ENCODE measurements at places on chromosomes 7 and 10.

DNA sequence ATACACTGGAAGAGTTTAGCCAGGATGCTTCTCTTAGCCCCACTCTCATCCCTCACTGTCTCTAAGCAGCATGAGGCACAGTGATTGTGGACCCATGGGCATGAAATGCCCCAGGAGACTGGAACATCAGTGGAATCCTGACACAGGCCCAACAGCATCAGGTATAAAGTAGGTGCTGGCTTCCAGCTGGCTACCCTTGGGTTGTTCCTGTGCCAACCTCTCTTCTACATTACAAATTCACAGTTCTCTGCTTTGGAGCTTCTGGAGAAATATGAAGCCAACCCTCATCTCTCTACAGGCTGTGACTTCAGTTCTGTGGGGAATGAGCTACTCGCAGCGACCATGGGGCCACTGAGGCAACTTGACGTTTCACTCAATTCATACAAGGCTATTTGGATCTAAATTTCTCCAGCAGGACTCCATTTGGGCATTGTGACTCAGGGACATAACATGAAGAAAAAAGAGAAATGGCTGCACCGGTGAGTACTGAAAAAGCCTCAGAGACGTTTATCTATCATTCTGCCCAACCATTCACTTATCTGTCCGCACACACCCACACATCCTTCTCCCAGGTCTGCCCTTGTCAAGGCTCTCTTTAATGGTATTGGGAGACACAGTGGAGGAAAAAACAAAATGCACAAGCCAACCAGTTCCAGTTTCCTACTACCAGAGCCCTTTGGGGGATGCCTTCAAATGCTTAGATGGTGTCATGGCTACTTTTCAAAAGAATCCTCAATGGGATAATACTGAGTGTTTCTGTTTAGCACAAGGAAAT, 35.4 kb upstream of the TM9SF3 start:
- no peak for DNase-seq

DNA sequence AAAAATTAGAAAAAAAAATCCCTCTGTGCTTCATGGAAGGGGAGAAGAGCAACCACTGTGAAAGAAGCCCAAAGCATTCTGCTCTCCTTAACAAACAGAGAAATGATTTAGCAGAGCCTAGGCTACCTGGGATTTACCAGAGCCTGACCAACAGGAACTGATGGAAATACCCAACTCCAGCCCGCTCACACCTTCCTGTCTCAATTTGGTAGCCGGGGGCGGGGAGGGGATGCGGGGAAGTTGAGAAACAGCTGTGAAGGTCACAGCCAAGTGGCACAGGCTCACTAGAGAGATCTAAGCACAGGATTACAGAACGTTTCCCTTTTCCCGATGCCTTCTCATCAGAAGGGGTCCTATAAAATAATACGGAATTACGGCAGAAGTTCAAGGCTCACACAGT, 17.6 kb downstream of the RSU1 start:
- no peak for DNase-seq

DNA sequence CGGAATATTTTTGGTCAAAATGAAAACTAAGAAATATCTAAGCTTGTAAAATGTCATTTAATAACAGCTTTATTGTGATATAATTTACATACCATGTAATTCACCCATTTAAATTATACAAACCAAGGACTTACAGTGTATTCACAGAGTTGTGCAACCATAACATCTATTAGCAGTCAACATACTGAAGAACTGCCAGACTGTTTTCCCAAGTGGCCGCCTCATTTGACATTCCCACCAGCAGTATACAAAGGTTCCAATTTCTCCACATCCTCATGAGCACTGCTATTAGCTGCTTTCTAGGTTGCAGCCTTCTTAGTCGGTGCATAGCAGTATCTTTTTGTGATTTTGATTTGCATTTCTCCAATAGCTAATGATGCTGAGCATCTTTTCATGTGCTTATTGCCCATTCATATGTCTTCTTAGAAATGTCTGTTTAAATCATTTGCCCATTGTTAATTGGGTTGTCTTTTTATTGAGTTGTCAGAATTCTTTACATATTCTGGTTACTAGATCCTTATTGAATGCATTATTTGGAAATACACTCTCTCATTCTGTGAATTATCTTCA, 153.0 kb upstream of the FGFR2 start:
- no peak for DNase-seq

GRCh38 chr10:12774204-12774894, 227.2 kb downstream of the CCDC3 start:
- no peak for DNase-seq

DNA sequence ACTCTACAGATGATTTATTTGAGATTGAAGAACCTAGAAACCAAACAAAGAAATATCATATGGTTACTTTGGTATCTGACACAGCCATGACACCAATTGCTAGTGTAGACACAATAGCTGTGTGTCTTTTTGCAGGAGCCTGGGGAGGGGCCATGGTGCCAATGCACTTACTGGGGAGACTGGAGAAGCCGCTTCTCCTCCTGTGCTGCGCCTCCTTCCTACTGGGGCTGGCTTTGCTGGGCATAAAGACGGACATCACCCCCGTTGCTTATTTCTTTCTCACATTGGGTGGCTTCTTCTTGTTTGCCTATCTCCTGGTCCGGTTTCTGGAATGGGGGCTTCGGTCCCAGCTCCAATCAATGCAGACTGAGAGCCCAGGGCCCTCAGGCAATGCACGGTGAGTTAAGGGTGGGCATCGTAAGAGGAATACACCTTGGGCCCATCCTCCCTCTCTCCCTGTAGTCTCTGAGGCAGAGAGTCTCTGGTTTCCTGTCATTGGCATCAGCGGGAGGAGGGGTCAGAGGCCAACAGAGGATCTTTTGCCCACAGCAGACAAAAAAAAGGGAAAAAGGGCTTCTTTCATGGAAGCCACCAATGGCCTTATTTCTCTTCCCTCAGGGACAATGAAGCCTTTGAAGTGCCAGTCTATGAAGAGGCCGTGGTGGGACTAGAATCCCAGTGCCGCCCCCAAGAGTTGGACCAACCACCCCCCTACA, 1.2 kb downstream of the TMEM139 start:
- no peak for DNase-seq

GRCh38 chr10:118488710-118489497, 106.5 kb downstream of the PRLHR start:
- DNase-seq: no peak

DNA sequence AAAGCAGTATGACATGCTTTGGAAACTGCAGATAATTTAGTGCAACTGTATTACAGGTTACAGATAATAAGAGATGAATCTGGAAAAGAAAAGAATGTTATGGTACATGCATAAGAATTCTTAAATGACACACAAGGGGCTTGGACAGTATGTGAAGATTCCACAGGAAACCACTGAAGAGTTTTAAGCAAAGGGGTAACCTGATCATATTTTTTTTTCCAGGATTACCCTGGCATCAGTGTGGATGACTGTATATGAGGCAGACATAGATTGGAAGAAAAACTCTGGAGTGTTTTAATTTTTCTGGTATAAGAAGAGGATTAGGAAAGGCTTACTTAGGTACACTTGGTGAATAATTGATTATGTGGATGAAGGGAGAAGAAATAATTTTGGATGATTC, 8.1 kb downstream of the TFPI2 start:
- no peak for DNase-seq

GRCh38 chr7:2864999-2865670, 21.0 kb upstream of the GNA12 start:
- DNase-seq: peak; percentile 70

GRCh38 chr7:70638158-70639107, 493.5 kb upstream of the GALNT17 start:
- no peak for DNase-seq

DNA sequence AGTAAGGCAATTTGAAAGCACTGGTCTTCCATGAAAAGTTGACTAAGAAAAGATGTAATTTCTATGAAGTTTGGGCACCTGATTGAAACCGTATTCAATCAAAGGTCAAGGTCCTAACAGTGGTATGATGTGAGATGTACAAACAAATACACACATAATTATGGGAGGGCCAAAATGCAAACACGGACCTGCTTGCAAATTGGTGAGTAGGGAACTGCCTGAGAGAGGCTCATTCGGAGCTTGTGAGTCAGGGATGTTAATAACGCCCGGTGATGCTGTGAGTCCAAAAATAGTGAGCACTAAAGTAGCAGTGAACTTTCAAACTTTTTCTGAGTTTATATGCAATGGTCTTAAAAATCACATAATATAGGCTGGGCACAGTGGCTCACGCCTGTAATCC, 34.2 kb upstream of the FAM180A start:
- DNase-seq: no peak

- DNase-seq: no peak
Observed at GRCh38 chr7:143316492-143316891, 581 bp downstream of the CLCN1 start.

GRCh38 chr10:114550756-114551635, 107.1 kb downstream of the ABLIM1 start:
- no peak for DNase-seq

DNA sequence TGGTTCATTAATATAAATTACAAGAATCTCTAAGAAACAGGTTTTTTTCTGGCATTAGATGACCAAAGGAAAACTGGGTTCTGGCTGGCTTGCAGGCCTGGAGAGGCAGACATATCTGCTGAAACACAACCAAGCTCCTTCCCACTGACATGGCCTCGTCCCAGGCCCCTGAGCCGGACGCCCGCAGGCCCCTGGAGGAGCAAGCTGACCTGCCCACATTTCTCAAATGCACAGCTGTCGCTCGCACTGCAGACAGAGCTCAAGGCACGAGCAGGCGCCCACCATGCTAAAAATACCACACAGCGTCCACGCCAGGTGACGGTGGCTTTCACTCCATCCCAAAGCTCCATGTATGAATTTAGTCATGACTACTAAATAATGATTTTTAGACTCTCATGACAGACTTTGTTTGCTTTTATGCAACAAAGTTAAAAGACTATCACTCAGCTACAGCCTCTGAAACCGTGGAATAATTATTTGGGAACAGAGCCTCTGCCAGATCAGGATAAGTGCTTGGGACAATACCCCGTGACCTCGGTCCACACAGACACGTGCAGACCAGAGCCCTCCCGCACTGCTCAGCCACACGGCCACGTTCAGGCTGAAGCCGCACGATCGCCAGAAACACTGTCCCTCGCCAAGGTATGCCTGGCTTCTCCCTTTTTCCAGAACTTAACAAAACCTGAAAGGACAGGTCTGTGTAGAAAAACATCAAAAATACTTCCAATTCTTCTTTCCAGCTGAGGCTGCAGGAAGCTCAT, 71.1 kb downstream of the DIP2C start:
- no peak for DNase-seq

DNA sequence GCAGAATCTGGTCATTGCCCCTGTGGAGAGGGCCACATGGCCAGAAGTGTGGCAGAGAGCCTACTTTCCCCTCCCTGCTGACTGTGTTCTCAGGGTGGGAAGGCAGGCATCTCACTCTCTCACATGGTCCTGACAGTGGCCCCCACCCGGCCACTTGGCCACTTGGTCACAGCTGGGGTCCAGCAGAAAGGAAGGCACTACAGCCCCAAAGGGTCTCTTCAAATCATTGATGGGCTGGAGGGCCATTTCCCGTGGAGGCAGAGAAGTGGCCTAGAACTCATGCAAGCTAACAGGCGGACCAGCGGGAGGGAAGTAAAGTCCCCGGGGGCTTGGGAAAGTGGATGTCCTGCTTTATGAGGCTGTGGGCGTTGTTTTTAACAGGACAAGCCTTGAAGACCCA, 125.3 kb downstream of the EMX2 start:
- no peak for DNase-seq

GRCh38 chr7:137873524-137873923, 26.8 kb upstream of the DGKI start:
- DNase-seq: no peak

DNA sequence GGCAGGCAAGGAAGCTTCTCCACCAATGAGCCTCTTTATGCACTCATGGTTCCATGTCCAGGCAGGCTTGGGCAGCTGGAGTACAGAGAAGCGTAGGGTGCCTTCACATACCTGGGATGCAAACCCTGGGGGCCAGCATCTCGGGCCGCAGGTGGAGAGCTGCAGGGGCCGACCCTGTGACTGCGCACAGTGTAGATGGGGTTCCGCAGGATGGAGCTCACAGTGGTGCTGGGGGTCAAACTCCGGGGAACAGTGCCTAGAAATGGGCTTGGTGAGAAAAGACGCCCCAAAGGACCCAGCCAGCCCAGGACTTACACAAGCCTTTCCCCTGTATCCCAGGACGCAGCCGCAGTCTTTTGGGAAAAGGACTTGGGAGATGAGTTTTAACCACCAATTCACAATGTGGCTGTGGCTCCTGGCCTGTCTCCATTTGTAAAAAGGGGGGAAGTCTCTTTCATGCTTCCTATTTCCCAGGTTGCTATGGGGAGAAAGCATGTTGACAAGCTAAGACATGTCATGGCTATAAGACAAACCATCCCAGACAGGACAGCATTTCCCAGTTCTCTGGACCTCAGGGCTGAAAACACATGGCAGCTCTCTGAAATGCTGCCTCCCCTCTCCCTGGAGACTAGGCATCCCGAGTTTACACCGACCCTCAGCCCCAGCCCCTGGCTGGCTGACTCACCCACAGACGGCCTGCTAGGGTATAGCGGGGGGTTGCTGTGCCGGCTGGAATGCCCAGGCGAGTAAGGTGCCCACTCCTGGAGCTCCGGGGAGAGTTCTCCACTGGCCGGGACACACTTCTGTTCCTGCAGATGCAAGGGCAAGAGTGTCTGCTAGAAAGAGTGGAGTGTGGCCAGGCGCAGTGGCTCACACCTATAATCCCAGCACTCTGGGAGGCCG, 107.1 kb downstream of the DLG5 start:
- no peak for DNase-seq

GRCh38 chr10:103855424-103855823, at the start of gene SH3PXD2A:
SH3PXD2A (minus strand) TSS chr10:103855576; CDS start chr10:103855266, 310 bp downstream.
- DNase-seq: no peak

DNA sequence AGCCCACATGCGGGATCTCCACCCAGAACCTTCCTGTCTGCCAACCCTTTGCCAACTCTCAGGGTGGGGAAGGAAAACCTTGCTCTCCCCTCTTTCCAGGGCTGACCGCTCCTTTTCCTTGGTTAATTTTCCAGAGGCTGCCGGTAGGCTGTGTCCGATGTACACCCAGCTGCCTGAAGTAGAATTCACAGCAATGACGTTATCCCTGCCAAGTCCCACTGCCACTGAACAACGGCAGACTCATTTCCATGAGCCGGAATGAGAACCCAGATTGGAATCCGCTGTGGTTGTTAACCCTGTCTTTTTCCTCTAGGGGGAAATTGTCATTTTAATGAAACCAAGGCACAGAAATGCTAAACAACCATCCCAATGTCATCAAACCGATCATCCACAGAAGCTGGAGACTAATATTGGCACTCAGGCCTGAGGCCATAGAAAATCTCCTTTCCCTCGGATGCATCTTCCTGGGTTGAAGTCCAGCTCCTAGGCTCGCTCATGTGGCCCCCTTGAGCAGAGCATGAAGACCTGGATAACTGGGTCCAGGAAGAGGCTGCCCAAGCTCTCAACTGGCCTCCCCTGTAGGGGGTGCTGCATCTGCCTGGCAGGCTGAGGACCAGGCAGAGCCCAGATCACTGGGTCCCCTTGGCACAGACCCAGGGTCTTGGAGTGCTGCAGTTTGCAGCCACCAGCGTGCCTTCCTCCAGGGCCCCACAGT, 30.4 kb downstream of the KLRG2 start:
- DNase-seq: no peak

- DNase-seq: no peak
Observed at GRCh38 chr7:47702080-47702479, 120.2 kb upstream of the TNS3 start.

Measured in effector memory CD8-positive, alpha-beta T cell (primary cell).